Stimulated activated CD8-positive, alpha-beta memory T cell treated with anti-CD3 and anti-CD28 coated beads, Interleukin-7, amount 100 ng/mL, for 4 hours (primary cell): ENCODE measurements at places on chromosomes 1 and 21.

GRCh38 chr1:236864996-236865817 is 70.1 kb downstream of the MTR start:
- no peak for DNase-seq

DNA sequence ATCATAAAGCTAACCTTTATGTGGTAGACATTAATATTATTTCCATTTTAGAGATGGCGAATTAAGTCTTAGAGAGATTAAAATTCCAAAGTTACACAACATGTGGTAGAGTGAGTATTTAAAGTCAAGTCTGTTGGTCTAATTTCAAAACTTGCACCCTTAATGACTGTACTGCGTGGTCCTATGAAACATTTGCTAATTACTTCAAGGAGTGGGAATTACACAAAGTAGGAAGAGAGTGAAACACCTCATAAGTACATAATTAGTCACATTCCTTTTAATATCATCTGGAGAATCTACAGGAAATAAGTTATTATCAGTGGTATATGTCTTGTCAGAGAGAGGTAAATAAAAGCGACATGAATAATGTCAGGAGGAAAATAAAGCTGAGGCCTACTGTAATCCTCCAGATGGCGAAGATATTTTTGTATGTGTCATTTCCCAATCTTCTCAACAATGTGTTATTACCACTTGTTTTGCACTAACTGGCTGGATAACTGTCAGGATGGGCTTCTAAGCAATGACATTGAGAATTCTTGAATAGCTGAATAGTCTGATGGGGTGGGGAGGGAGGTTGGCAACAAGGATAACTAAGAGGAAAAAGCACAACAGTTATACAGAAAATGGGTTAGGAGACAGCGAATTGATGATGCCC is 95.5 kb downstream of the TNFSF18 start:
- no peak for DNase-seq

- DNase-seq: no peak
Measured at GRCh38 chr1:162218546-162218945, 149.1 kb downstream of the NOS1AP start.

- DNase-seq: no peak
Measured at GRCh38 chr21:31493350-31493880, 149.4 kb upstream of the TIAM1 start.

DNA sequence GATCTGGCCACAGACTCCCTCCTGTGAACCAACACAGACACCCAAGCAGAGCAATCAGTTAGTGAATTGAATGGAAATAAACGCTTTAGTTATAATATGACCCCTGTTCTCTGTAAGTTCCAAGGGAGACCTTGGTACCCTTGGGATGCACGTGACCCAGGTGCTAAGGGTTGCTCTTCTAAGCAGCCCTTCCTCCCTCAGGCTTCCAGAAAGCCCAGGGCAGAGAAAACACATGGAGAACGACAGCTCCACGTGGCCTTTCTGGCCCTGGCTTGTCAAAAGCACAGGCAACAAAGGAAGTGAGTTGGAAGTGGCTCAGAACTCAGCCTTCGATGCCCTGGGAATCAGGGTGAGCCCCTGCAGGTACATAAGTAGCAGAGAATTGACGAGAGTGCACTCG is 57.4 kb downstream of the LACTBL1 start:
- no peak for DNase-seq
